Erythroblast (primary cell): ENCODE measurements at places on chromosomes 12 and 14.

GRCh38 chr14:75096959-75097358, 27.5 kb downstream of the ZC2HC1C start:
- DNase-seq = no peak

GRCh38 chr14:71856199-71856919, 75.9 kb upstream of the RGS6 start:
- DNase-seq = no peak

DNA sequence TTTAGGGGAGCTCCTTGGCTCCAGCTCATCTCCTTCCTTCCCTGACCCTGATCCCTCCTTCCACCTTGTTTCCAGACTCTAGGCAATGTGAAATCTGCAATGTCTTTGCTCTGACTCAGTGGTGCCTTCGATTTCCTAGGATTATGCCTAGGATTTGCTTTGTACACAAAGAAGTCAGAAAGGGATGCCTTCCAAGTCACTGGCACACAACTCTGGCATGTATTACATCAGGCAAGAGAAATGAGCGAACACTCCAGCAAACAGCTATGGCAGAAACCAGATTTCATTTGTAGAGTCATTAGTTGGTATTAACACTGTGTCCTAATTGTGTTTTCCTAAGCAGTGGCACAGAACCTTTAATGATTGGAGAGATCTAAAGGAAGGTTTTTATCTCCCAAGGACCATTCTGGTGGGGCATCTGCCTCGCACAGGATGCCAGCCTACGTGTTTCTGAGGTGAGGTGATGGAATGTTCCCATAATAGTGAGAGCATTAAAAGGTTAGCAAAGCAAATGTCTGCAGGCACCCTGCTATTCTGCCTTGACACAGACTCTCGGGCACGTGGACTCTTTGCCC, 84.9 kb downstream of the WSCD2 start:
- no peak for DNase-seq

DNA sequence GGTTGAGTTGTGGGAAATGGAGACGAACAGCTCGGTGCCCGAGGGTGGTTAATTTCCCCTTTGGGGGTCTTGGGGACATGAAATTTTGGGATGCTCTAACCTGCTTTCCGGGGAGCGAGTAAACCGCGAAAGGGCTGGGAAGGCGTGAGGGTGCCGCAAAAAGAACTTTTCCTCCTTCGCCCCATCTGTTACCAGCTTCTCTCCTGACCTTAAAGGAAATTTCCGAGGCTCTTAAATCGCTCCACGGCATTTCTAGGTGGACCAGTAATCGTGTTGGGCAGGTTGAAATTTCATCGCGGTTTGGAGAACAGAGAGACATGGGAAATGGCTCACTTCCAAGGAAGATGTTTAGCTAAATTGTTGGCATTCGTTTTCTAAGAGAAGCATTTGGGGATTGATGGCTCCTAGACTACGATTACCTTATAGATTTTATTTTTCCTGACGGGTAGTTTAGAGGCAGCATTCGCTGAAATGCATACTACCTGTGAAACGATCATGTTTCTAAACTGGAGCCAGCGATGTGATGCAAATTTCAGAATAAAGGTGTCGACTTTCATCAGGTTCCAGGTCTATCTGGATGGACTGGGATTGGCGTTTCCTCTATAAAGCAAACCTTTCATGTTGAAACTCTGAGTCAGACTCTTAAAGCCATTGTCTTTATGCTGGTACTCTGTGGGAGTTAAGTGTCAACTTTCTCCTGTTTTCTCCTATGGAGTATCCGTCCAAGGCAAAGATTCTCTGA, 414.5 kb downstream of the PCNX1 start:
- peak; percentile 56 for DNase-seq

DNA sequence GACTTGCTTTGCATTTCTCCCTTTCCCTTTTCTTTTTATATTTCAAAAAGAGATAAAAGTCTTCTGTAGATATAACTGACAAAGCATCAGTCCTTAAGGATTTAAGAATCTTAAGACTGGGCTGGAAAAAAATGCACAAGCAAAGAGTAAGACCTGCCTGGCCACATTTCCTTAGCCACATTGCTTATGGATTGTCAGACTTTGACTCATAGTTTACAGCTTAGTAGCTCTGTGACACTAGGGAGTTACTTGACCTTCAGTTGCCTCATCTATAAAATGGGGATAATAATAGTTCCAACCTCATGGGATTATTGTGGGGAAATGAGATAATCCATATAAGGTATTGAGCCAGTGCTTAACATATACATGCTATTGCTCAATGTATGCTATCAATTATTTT, 66.4 kb upstream of the STK38L start:
- no peak for DNase-seq

- DNase-seq = no peak
Measured at GRCh38 chr12:49476091-49476490, 62.7 kb upstream of the KCNH3 start.

DNA sequence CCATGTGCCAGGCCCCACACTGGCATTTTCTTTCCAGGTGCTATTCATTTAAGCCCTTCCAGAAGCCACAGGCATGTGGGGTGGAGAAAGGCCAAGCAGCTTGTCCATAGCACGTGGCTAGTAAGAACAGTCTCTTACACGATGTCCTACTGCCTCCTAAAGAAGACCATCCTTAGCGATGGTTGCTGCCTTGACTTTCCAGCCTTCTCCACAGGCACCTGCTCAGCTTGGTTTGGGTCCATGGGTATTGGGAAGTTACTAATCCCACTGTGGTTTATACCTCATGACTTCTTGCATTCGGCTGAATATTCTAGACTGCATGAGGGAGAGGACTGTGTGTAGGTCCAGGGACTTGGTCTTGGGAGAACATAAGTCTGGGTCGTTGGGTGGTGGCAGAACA, 49.2 kb downstream of the NINJ2 start:
- no peak for DNase-seq

DNA sequence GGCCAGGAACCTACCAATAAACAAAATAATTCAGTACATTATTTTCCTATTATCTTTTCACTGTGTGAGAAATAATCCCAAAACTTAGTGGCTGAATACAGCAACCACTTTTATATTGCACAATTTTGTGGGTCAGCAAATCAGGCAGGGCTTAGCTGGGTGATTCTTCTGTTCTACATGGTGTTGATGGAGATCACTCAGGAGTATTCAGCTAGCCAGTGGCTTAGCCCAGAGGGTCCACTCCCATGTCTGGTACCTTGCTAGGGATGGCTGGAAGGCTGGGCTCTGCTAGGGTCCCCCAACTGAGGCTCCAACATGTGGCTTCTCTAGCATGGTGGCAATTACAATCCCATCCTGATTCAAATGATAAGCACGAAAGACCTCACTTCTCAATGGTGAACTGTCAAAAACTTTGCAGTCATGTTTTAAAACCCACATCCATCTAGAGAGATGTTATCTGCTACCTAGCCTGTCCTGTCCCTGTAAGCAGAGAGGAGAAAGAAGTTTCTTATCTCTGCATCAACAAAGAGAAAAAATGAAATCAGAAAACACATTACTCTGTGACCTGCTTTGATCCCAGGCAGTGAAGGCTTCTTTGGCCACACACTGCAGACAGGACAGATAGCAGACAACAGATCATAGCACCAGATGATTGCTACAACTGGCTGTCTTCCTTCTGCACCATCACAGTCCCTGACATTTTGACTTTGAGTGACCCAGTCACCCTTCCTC, 51.0 kb upstream of the MYL2 start:
- DNase-seq = no peak

DNA sequence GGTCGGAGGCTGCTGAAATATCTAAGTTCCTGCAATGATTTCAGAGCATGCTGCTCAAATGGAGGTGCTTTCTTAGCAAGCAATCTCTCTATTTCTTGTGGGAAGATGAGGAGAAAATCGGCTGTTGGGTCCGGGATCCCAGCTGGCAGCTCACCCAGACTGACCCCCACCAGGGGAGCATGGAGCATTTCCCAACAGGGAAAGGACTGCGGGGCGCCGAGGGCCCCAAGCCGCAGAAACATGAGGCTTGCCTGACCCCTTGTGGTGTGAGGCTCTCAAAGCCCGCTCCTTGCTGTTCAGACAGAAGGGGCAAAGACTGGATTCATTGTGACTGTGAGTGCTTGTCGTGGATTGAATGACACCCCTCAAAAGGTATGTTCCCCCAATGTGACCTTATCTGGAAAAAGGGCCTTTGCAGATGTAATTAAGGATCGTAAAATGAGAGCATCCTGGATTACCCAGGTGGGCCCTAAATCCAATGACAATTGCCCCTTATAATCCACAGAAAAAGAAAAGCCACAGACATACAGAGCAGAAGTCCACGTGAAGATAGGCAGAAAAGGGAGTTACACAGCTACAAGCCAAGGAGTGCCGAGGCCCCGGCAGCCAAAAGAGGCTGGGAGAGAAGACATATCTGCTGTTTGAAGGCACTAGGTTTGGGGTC, 116.3 kb upstream of the VASH1 start:
- peak; percentile 12 for DNase-seq

- DNase-seq = no peak
Measured at GRCh38 chr14:74614508-74615495, 2.8 kb upstream of the LTBP2 start.
